ENCODE measurements at places on chromosomes 6 and 20.

- no peak for DNase-seq
These were observed 128.0 kb upstream of the SASH1 start for GRCh38 chr6:148214667-148215066.

- peak; percentile 35 for DNase-seq
These were observed 24.8 kb downstream of the COL20A1 start for GRCh38 chr20:63317601-63318291.

GRCh38 chr6:161220346-161220745 lies 53.5 kb downstream of the AGPAT4 start:
- no peak for DNase-seq

DNA sequence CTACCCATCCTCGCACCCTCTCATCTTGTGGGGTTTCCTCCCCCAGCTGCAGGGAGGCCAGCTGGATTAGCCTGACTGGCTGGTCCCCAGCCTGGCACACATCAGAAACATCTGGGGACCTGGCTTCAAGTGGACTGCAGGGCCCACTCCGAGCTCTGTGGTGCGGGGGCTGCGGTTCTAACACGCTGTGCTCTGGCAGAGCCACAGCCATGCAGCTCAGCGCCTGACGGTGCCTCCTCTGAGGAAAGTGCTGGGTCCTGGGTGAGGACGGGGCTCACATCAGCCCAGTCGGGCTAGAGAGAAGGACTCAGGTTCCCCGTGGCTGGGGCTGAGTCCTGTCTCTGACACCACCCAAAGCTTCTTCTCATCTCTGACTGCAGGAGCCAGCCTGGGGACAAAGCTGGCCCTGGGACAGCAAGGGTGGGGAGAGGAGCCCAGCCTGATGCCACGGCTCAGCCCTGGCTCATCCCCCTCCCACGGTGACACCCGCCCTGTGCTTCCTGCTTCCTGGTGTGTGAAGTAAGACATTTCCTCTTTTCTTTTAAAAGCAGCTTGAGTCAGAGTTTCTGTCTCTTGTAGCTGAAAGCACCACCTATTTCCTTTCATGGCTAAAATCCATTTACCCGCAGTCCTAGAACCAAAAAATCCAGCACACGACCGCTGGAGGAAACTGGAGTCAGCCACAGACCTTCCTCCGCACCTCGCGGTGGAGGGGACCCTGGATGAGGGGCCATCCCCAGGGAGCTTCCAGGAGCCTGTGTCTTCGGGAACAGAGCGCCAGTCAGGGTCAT lies 127.4 kb upstream of the AFDN start:
- peak; percentile 58 for DNase-seq

- DNase-seq: peak; percentile 69
These were observed 476 bp downstream of the IGF2R start for GRCh38 chr6:159969204-159969912.

DNA sequence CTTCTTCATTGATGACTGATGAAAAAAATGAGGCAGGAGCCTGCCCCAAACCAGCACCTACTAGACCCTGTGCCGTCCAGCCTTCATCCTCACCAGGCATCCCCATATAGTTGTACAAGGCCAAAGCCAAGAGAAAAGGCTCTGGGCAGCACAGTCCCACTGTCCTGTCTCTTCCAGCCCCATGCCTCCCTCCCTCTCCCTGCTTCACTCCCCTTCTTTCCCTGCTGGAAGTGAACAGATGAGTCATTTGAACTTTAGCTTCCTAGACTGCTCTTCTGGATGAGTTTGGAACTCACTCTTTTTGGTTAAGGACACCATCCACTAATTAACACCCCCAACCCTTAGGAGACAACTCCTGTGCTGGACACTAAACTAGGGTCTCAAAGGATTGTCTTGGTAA lies 235.2 kb downstream of the LRFN2 start:
- no peak for DNase-seq

DNA sequence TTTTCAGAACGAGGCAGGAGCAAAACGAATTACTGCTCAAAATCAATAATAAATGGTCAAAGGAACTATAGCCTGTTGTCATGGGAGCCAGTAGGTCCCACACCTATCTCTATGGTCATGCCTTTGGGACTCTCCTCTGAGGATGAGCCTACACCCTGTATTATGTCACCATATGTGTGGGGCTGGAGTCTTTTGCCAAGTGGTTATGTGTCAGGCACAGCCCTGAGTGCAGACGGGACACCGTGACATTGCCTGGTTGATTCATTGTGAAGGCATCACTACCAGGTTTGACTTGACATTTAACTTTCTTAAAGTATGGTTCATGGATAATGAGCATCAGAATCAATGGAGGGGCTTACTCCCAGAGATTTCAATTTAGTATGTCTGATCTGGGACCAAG lies 23.6 kb downstream of the BMP6 start:
- DNase-seq: no peak

DNA sequence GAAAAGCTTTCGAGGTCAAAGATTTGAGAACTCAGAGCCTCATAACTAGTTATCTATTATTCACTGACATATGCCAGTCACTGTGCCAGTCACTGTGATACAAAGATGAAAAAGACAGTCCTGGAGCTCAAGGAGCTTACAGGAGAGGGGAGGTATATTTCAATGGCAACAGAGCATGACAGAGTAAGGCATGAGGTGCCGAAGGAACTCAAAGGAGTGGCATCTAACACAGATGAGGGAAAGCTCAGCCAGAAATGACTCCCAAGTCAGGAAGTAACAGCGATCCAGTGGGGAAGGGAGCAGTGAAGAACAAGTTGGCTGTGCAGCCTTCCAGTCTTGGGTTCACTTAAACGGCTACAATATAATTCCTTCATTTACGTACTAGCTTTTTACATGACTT lies 46.6 kb downstream of the DTNBP1 start:
- peak; percentile 57 for DNase-seq

DNA sequence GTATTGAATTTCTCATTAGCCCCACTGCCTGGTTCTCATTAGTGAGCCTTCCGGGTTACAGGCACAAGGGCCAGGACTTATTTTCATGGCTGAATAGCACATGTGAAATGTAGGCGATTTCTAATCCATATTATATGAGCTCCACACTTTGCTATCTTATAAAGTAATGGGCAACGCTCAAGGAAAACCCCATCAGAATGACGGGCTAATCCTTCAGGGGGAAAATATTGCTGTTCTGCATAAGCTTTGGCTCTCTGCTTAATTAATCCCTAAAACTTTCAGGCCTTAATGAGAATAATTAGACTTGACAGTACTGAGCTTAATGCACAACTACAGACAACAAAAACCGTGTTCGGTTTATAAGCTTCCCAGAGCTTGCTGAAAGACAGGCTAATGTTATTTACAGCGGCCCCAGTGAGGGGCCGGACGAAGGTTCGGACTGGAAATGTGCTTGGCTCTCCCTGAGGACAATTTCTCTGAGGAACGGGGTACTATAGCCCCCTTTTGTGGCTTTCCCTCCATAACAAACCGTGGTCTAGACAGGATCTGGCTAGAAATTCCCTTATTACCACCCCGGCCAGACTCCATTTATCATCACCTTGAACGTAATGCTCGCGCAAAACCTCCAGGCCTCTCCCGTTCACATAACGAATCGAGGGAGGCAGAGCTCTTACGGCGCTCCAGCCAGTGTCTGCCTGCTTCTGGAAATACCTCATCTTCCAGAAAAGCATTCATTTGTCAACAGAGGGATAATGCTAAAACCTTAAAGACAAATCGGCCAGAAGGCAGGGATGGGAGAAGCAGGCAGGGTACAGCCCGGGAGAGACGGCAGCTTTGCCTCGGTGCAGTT lies 164.5 kb downstream of the CD83 start:
- DNase-seq: no peak

- no peak for DNase-seq
These were observed 4.6 kb upstream of the TXNDC5 start for GRCh38 chr6:7914991-7915789.

GRCh38 chr6:111122458-111123286 lies 35.4 kb downstream of the SLC16A10 start:
- no peak for DNase-seq

GRCh38 chr6:155372256-155372655 lies 58.0 kb upstream of the TFB1M start:
- DNase-seq: no peak

DNA sequence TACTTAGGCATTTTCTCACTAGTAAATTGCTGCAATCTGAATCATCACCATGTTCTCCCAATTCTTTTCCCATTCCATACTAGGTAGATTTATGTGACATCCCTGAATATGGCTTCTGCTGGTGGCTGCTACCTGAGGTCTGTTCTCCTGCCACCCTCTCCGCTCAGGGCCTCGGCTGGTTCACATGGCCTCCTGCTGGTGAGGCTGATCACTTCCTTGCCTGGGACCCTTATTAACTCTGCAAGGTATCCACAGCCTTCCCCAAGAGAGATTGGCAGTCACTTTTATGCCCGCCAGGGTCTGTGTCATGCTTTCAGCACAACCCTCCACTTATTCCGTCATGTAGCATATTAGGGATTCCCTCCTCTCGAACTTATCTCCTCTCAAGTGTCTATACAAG lies 424.5 kb upstream of the FLRT3 start:
- no peak for DNase-seq

- peak; percentile 83 for DNase-seq
These were observed 16.5 kb upstream of the NCR2 start for GRCh38 chr6:41318654-41319565.

- DNase-seq: no peak
These were observed 110.2 kb upstream of the CNR1 start for GRCh38 chr6:88276331-88276730.

DNA sequence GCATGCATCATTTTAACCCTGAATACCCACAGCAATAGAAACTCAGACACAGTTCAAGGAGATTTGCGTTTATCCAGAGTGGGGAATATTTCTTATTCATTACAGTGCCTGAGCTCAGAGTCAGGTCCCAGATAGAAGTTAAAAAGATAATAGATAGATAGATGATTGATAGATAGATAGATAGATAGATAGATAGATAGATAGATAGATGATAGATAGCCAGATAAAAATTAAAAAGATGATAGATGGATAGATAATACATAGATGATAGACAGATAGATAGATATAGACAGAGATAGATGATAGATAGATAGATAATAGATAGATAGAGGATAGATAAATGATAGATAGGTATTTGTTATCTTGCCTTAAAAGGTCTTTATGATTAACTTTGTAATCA lies 184.7 kb downstream of the MYLK4 start:
- no peak for DNase-seq

GRCh38 chr6:19157486-19157885 lies 679.7 kb upstream of the ID4 start:
- DNase-seq: no peak

DNA sequence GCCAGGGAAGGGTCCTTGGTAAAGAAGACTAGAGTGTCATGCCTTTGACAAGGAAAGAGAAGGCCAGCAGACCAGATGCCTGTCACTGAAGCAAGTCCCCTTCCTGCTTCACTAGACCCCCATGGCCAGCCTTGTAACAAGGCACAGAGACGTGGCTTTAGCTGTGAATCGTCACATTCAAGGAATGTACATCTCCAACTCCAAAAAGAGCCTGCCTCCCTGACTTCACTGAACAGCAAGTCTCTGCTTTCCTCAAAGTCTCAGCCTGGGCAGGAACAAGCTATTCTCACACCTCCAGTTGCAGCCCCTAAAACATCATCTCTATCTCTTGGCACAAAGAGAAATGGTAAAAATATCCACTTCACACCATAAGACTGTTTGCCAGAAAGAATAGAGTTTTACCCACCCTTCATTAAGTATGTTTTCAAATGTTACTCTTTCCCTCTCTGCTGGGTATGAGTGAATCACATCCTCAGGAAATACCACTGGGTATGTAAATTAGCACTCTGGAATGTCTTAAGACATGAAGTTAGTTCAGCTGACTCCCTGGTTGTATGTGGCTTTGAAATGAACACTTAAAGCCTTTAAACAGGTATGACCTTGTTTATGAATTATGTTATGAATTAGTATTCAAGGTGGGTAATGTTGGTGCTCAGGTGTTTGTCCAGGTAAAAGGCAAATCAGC lies 46.4 kb upstream of the NT5E start:
- no peak for DNase-seq

GRCh38 chr20:53902968-53903651 lies 167.3 kb downstream of the BCAS1 start:
- DNase-seq: no peak

DNA sequence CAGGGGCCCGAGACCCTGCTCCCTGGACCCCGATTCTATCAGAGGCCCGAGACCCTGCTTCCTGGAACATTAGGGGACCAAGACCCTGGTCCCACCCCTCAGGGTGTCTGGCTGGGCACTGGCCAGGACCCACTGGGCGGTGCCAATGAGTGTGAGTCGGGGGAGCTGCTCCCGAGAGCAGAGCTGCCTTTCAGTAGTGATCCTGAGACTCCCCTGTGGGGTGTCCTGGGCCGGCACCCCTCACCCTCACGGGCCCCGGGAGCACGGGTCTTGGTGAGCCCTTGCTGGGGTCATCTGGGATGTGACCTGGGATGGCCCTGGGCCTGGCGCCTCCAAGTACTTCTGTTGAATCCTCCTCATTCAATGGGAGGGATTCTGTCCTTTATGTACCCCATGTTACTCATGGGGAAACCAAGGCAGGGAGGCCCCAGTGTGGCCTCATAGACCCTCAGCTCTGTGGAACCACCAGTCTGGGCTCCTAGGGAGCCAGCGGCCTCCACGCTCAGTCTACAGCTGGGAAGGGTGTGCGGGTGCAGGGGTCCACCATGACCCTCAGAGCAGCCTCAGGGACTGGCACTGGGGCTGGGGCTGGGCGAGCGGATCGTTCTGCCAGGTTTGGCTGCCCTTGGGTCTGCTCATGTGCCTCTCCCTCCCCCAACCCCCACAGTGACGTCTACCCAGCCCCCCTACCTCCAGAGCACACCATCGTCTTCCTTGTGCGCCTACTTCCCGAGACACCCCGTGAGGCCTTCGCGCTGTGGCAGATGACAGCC lies 25.6 kb downstream of the COL20A1 start:
- DNase-seq: no peak

- DNase-seq: no peak
These were observed 37.1 kb upstream of the FKBP1C start for GRCh38 chr6:63174173-63174572.

GRCh38 chr6:167650730-167651317 lies 175.9 kb upstream of the AFDN start:
- no peak for DNase-seq

DNA sequence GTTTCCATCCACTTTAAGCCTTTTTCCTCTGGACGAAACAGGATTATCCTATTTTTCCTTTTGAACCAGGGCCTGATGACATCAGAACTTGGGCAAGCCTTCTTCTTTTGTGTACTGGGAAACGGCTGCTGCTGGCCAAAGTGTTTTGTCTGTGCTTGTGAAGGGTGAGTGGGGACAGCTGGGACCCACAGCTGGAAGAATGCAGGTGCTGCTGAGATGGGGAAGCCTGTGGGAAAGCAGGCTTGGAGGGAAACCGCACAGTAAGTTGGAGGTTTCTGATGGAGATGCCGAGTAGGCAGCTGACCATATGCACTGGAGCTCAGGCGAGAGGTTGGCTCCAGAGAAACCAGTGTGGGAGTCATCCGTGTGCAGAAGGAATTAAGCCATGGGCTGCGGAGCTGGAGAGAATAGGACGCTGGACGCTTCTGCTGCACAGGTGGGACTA lies 8.5 kb upstream of the PSMG4 start:
- DNase-seq: no peak

GRCh38 chr6:22332711-22333110 lies 35.9 kb upstream of the PRL start:
- DNase-seq: no peak
